ENCODE measurements at places on chromosomes 5 and 9.

DNA sequence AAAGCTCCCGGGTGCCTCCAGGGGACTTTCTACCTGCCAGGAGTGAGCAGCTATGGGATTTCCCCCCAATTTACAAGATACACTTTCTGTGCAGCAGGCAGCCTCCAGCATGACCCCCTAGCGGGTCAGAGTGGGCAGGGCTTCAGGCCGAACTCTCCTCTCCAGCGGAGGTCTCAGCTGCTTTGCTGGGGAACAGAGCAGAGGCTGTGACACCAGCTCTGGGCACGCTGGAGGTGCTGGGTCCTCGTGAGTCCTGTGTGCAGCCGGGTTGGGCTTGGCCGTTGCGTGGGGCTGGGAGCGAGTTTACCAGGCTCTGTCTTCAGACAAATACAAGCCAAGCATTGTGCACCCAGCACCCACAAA, 2.9 kb downstream of the NRARP start:
- no peak for DNase-seq

DNA sequence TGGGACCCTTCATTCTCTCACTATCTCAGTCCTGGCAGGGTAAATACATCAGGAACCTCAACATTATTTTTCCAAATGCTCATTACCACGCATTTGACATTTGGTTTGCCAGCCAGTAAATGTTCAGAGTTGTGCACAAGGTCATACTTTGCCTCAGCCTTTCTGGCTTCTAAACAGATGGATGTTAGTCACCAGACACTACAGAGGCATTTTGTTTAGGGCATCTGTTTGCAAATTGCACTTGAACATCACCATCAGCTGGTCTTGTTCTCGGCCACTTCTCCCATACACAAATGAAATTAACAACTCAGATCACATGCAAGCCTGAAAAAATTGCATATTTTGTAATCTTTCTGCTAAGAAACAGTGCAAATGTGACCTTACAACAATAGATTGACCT, 75.0 kb upstream of the SLC1A1 start:
- no peak for DNase-seq

- no peak for DNase-seq
Measured at GRCh38 chr5:58979090-58979489, 396.2 kb downstream of the RAB3C start.

DNA sequence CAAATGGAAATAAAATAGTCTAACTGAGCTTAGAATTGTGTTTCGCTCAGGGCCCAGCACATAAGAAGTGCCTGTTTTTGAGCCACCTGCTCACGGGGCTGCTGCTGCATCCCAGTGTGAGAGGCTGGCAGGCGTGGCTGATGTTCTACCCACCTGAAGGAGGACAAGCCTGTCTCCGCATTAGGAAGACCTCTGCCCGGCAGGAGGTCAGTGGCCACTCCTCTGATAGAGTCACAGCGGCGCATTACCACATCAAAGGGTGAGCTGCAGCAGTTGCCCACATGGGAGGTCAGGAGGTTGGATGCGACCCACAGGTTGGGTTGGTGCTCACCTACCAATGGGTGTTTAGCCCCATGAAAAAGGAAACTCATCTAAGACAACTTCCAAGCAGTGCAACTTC, 3.7 kb upstream of the SLC6A7 start:
- DNase-seq = no peak

GRCh38 chr5:174622067-174622466, 102.3 kb upstream of the MSX2 start:
- no peak for DNase-seq

- no peak for DNase-seq
Measured at GRCh38 chr9:93329629-93330280, 121.7 kb upstream of the FAM120A start.

DNA sequence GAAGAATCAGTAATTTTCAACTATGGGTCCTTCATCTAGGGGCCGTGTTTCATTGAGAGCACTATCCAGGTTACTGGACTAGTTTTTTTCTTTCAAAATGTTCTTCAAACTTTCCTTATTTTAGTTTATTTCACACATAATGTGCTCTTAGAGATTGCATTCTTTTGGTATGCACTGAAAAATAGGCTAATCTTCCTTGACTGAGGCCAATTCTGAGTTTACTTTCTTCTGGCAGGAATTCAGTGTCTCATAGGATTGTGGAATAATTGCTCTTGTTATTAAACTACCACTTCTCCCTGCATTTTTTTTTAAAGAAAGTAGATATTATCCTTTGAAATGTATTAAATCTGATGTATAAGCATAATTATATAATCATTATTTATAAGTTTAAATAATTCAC, 624.5 kb downstream of the RAB3C start:
- DNase-seq = no peak

DNA sequence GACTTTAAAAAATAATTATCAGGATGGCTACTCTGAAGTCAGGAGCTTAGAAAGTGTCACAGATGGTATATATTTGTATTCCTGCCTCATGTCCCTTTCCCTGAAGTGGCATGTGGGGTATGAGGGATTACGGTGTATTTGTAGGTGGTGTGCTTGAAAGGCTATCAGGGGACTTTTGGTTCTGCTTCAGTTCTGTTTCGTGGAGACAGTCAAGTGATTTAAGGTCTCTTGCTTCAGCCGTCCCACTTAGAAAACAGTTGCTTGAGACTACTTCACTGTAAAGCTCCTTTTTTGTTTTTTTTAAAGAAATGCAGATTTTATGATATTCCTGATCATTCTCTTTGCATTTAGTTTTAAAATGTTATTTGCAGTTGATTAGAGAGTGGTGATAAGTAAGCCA, 18.3 kb downstream of the PARP8 start:
- no peak for DNase-seq

- DNase-seq = no peak
Measured at GRCh38 chr5:52523701-52524100, 264.0 kb upstream of the ITGA1 start.

- no peak for DNase-seq
Measured at GRCh38 chr9:10007356-10007755, 605.4 kb downstream of the PTPRD start.

DNA sequence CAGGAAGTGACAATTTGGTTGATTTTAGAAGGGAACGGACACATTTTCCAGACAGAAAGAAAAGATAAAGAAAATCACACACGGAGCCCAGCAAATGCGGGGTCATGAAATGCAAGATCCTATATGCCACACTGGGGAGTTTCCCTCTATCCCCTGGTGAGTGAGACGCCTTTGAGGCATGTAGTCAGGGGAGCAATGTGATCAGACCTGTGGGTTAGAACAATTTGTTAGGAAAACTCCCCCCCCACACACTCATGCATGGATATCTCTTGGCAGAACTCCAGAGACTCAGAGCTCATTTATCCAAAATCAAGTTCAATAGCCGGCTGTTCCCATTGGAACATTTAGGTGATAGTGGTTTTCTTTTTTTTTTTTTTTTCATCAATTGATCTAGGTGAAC, 71.7 kb upstream of the TRIO start:
- DNase-seq = no peak

DNA sequence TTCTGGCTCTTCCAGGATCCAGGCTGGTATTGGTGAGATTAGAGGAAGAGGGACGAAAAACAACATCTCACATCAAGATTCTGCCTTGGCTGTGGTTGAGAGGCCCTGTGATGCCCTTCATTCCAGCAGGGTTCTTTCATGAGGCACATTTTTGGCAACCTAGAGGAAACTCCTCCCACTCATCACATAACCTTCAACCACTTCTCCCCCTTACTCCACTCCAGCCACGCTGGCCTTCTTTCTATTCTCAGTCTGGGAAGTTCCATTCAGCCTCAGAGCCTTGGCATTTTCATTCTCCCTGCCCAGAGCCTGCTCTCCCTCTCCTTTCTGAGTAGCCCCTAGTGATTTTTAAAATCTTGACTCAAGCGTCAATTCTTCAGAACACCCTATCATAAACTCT, 337.5 kb downstream of the ZSWIM6 start:
- DNase-seq = no peak

DNA sequence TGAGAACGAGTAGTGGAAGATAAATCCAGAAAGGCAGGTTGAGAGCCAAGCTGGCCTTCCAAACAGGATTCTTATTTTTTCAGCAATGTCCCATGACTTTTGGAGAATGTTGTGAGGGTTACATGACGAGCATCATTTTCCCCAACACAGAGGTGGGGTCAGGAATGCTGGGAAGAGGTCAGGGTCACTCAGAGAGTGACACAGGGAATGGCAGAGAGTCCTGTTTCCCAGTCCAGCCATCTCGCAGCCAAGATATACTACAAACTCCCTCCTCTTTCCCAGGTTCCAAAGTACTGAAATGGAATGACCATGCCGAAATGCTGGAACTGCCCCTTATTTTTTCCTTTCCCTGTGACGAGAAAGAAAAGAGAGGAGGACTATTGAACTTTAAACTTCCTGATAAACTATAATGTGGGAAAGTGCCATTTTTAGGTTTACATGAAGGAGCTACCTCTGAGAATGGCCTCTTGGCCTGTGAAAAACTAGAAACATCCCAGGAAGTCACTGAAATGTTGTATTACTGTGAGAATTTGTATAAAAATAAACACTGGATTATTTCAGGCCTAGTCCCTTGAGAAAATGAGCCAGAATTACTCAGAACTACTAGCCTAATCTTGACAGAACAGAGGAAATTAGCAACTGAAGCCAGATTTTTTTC, 420.4 kb downstream of the CETN3 start:
- no peak for DNase-seq

GRCh38 chr5:168168978-168169698, 122.3 kb upstream of the WWC1 start:
- DNase-seq = no peak

GRCh38 chr5:146877783-146878475, 628 bp downstream of the PPP2R2B start:
- DNase-seq = no peak

DNA sequence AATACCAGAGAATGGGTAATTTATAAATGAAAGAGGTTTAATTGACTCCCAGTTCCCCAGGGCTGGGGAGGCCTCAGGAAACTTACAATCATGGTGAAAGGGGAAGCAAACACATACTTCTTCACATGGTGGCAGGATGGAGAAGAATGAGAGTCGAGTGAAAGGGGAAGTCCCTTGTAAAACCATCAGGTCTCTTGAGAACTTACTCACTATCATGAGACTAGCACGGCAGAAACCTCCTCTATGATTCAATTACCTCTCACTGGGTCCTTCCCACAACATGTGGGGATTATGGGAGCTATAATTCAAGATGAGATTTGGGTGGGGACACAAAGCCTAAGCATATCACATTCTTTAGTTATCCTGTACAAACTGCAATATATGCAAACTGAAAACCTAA, 609.4 kb downstream of the MTRR start:
- DNase-seq = no peak

DNA sequence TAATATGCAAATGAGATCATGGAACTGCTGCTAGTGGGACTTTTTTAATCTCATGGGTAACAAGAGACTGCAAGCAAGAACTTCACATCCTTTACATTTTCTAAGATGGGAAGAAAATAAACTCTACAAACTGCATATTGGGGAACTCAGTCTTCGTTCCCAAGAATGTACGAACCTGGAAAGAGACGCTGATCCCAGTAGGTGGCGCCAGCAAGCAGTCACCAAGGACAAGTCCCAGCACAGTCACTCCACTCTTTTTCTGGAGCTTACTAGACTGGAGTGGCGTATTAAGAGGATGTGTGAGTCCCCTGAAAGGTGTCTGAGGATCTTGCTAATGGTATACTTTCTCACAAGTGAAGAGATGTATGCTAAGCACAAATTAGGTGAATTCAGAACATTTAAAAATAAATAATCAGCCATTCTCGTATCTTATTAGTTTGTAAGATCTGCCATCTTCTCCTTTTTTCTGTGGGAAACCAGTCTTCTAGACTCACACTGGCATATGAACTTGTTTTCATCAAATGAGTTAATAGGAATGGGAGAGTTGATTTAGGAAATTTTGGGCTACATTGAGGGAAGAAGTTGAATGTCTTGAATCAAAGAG, 16.0 kb upstream of the PUM3 start:
- DNase-seq = no peak

DNA sequence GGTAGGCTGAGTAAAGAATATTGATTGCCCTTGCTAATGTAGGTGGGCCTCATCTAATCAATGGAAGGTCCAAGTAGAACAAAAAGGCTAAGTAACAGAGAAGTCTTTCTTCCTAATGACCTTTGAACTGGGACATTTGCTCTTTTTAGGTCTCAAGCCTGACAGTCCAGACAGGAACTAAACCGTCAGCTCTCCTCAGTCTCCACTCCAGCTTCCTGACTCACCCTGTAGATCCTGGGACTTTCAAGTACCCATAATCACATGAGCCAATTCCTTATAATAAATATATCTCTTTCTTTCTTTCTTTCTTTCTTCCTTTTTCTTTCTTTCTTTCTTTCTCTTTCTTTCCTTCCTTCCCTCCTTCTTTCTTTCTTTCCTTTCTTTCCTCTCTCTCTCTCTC, 479.5 kb upstream of the PAPPA start:
- DNase-seq = no peak

DNA sequence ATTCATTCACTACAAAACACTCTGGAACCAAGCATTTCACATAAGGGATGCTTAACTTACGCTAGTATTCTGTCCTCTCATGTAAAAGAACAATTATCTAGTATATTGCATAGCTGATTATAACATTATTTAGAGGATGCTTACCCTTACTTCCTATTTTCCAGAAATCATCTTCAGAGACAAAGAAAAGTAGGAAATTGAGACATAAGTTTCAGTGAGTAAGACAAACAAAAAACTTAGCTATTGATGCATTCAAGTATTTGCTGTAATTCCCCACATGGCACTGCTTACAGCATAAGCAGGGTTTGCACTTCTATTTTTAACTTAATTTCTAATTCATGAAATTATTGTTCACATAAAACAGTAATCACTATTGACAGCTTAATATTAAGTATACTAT, 104.8 kb upstream of the SREK1 start:
- DNase-seq = no peak

DNA sequence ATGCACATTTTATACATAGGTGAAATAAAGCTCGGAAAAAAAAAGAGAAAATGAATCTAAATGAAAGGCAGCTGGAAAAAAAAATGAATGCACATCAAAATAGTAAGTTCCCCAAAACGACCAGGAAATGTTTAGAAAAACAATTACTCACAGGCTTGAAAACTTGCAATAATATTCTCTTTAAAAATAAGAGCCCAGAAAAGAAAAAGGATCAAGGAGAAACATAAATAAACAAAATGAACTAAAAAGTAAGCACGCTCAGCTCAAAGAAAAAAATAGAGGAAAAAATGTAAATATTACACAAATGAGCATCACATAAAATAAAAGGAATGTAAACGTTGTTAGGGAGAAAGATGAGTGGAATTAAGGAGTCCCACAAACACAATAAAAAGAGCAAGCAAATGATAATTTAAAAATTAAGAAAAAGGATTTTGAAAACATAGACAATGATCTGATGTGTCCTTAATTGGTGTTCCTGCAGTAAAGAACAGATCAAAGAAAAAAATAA, 54.2 kb downstream of the SLC27A6 start:
- no peak for DNase-seq

DNA sequence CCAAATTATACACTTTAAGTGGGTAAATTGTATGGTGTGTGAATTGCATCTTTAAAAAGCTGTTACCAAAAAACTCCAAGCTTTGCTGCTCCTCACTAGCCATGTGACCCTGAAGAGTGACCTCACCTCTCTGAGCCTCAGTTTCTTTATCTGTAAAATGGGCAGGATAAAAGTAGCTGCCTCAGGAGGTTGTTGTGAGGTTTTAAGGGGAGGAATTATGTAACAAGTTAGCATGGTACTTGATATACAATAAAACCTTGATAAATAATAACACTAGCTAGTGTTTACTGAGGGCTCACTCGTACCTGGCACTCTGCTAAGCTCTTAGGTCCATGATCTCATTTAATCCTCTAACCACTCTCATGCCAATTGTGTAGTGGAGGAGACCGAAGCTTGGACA, 19.0 kb upstream of the PHF19 start:
- no peak for DNase-seq
